Astrocyte (in vitro differentiated cells and primary cell): ENCODE measurements at places on chromosomes 7 and 10. TPM values are rescaled to one million over a fixed set of nuclear protein-coding genes. Genes with fewer than 3 reads are reported as not detected.
A peak's percentile ranks its signal among the peaks of the same experiment; 100 is the strongest.

DNA sequence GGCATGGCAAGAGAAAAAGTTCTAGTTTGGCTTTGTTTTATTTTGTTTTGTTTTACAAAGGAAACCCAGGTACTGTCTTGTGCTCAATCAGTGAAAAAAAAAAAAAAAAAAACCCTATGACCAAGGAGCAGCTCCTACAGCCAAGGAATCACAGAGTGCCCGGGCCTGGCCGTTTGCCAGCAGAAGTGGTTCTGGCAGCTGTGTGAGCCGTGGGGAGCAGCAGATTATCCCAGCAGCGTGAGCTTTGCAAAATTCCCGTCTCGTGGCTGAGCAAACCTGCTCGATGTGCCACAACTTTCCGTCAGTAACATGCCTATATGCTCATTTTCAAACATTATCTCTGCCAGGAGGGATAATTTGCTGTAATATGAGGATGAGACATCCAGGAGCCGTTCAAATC lies 293.7 kb downstream of the POU6F2 start:
- no peaks in the 10 kb centered on the region for H3K4me1 ChIP-seq
- no peaks in the 10 kb centered on the region for H3K36me3 ChIP-seq
- no peaks in the 10 kb centered on the region for H3K27me3 ChIP-seq
- H3K27ac ChIP-seq = no peak overlapping the region
- no peak for DNase-seq
- no peak overlapping the region for H3K4me3 ChIP-seq

- no peak overlapping the region for H3K4me3 ChIP-seq
- no peaks in the 10 kb centered on the region for H3K27me3 ChIP-seq
- H3K27ac ChIP-seq = peak overlapping the region; percentile 79
Observed at GRCh38 chr7:47573758-47574481, 8.0 kb downstream of the TNS3 start.

- no peaks in the 10 kb centered on the region for H3K27me3 ChIP-seq
- no peaks in the 10 kb centered on the region for H3K4me1 ChIP-seq
- no peaks in the 10 kb centered on the region for H3K36me3 ChIP-seq
Observed at GRCh38 chr10:1147810-1148209, 91.6 kb downstream of the WDR37 start.

- H3K4me3 ChIP-seq = peak overlapping the region; percentile 75
- DNase-seq = no peak
- H3K27ac ChIP-seq = peak overlapping the region; percentile 82
- H3K4me1 ChIP-seq = peaks cover 26% of the 10 kb centered on the region
Observed at GRCh38 chr10:104122225-104123107, 495 bp downstream of the SFR1 start.

DNA sequence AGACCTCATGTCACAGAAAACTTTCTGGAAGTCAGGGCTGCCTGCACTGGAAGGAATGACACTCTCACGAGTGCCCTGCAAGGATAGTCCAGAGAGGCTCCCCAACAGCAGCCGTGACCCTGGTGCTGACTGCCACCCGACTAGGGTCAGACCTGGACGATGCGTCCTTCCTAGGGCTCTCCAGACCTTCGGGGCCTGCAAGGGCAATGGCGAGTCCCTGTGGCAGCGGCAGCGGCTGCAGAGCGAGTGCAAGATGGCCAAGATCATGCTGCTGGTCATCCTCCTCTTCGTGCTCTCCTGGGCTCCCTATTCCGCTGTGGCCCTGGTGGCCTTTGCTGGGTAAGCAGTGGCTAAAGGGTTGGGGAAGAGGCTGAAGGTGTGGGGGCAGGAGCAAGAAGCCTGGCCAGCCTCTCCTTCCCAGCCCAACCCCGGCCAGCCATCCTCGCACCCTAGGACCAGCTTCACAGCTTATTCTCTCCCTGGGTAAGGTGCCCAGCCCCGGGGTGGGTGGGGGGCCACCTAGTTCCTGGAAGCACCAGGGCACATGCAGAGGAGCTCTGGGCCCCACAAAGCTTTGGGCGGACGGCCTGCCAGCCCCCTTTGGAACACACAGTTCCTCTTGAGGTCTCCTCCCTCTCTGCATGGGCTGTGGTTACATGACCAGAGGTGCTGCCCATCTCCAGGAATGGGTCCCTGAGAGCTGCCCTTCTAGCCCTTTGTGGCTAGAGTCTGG lies 5.5 kb downstream of the OPN4 start:
- no peak overlapping the region for H3K4me3 ChIP-seq
- no peak for DNase-seq
- H3K27me3 ChIP-seq = no peaks in the 10 kb centered on the region
- no peak overlapping the region for H3K27ac ChIP-seq
- no peaks in the 10 kb centered on the region for H3K4me1 ChIP-seq
- H3K36me3 ChIP-seq = no peaks in the 10 kb centered on the region

DNA sequence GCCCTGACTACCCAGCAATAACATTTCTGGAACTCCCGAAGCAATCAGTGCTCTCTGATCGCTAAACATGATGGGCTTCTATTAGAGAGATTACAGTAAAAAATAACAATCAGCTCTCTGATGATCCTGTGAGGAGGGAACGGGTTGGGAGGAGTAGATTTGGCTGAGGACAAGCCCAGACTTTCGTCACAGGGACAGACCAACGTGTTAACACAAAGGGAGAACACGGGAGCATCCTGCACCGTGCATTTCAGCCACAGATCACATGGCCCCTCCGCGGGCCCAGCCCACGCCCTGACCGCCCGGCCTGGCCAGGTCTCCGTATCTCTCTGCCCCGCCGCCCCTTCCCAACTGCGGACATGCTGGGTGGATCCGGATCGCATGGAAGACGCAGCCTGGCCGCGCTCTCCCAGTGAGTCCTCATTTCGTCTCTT lies 95.0 kb upstream of the AGBL3 start:
- no peaks in the 10 kb centered on the region for H3K27me3 ChIP-seq
- DNase-seq = peak; percentile 96
- peak overlapping the region; percentile 43 for H3K4me3 ChIP-seq
- H3K27ac ChIP-seq = peak overlapping the region; percentile 81
- peaks cover 55% of the 10 kb centered on the region for H3K4me1 ChIP-seq

DNA sequence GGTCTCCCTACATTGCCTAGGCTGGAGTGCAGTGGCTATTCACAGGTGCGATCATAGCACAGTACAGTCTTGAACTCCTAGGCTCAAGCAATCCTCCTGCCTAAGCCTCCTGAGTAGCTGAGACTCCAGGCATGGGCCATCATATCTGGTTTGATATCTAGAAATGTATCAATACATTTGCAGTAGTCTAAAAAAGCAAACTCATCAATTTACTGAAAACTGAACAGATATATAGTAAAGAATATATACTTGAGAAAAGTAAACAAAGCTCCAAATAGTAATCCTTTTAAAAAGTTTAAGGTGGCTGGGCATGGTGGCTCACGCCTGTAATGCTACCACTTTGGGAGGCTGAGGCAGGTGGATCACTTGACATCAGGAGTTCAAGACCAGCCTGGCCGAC lies 57.1 kb upstream of the KMT2C start:
- no peak overlapping the region for H3K4me3 ChIP-seq
- DNase-seq = no peak
- H3K36me3 ChIP-seq = no peaks in the 10 kb centered on the region
- no peaks in the 10 kb centered on the region for H3K27me3 ChIP-seq

DNA sequence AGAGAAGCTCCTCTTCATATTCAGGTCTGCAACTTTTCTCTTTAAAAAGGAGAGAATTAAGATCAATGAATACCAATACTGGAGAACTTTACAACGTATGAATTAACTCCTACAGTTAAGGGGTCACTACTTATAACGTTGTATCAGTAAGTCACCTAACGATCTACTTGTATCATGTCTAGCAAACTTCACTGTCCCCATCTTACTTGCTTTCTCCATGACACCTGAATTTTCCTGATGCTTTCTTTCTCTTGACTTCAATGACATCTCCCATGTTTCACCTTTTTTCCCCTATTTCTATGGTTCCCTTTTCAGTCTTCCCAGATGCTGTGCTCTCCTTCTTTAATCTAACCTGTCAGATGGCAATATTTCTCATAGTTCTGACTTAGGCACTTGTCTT lies 19.6 kb downstream of the NAMPT start:
- no peak for DNase-seq
- H3K27ac ChIP-seq = no peak overlapping the region
- no peak overlapping the region for H3K4me3 ChIP-seq

DNA sequence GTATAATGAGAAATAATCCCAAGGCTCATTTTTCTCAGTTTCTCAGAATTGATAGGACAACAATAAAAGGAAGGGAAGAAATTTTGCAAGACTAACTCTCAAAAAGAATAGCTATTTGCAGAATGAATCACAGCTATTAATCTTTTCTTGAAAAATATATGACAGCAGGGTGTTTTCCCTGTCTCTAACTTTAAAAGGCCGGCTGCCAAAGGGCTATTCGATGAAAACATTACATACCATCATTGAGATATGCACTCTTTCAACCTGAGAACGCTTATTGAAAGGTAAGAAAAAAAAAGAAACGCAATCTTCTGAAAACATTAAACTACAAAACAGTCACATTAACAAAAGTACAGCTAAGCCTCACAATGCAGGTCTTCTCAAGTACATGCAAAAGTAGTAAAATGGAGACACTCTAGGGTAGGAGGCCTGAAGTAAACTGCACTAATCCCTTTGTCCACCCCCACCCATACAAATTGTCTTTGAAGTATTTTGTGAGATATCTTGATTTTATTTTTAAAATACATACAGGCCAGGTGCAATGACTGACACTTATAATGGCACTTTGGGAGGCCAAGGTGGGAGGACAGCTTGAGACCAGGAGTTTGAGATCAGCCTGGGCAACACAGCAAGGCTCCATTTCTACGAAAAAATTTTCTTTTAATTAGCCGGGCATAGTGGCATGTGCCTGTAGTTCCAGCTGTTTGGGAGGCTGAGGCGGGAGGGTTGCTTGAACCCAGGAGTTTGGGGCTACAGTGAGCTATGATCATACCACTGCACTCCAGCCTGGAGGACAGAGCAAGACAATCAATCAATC lies 83.0 kb downstream of the PARD3 start:
- H3K27ac ChIP-seq = peak overlapping the region; percentile 69
- no peaks in the 10 kb centered on the region for H3K36me3 ChIP-seq
- H3K27me3 ChIP-seq = no peaks in the 10 kb centered on the region
- peak overlapping the region; percentile 21 for H3K4me3 ChIP-seq
- H3K4me1 ChIP-seq = peaks cover 19% of the 10 kb centered on the region
- DNase-seq = peak; percentile 76

GRCh38 chr7:55065511-55066229 lies 46.9 kb downstream of the EGFR start:
- DNase-seq = peak; percentile 90
- H3K27me3 ChIP-seq = no peaks in the 10 kb centered on the region
- H3K4me1 ChIP-seq = peaks cover 54% of the 10 kb centered on the region

DNA sequence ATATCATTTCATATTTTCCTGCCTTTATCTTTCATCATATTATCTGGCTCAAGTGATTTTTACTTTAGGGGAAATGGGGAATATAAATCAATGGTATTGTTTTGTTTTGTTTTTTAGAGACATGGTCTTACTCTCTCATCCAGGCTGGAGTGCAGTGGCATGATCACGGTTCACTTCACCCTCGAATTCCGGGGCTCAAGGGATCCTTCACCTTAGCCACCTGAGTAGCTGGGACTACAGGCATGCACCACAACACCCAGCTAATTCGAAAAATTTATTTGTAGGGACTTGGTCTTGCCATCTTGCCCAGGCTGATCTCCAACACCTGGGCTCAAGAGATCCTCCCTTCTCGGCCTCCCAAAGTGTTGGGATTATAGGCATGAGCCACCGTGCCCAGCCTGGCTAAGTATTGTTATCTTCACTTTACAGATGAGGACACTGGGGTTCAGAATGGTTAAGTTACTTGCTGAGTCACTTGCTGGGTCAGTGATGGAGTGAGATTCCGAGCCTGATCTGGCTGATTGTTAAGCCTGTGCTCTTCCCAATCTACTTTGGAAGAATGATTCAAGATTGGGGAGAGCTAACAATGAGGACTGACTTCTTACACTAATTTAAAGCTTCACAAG lies 3.7 kb upstream of the SLC16A9 start:
- H3K27me3 ChIP-seq = peaks cover 4% of the 10 kb centered on the region
- DNase-seq = no peak
- H3K27ac ChIP-seq = no peak overlapping the region
- H3K4me3 ChIP-seq = no peak overlapping the region

- peaks cover 71% of the 10 kb centered on the region for H3K4me1 ChIP-seq
- H3K27me3 ChIP-seq = no peaks in the 10 kb centered on the region
- H3K4me3 ChIP-seq = peak overlapping the region; percentile 45
- no peaks in the 10 kb centered on the region for H3K36me3 ChIP-seq
- DNase-seq = peak; percentile 97
- H3K27ac ChIP-seq = peak overlapping the region; percentile 100
Observed at GRCh38 chr7:5692112-5692844, 89.2 kb downstream of the RNF216 start.

DNA sequence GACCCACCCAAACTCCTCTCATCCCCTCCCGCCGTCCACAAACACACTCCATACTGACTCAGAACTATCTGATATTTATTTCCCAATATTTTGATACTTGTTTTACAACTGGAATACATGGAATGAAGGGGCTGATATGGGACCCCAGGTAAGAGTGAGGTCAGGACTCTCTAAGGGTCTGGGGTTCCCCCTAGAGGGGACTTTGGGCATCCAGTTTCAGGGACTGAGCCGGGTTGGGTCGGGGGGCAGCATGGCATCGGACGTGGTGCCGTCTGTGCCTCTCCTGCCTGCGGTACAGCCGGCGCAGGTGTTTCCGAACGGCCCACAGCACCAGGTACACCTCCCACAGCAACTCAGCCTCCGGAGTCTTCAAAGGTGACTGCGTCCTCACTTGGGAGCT lies 7.5 kb downstream of the SPACDR start:
- H3K4me1 ChIP-seq = no peaks in the 10 kb centered on the region
- no peak overlapping the region for H3K4me3 ChIP-seq
- H3K36me3 ChIP-seq = no peaks in the 10 kb centered on the region
- H3K27me3 ChIP-seq = no peaks in the 10 kb centered on the region
- H3K27ac ChIP-seq = no peak overlapping the region

GRCh38 chr7:66403564-66403963 lies 198.4 kb downstream of the TPST1 start:
- H3K4me3 ChIP-seq = no peak overlapping the region
- H3K4me1 ChIP-seq = peaks cover 5% of the 10 kb centered on the region
- no peaks in the 10 kb centered on the region for H3K27me3 ChIP-seq
- H3K27ac ChIP-seq = no peak overlapping the region
- no peaks in the 10 kb centered on the region for H3K36me3 ChIP-seq

- H3K27me3 ChIP-seq = no peaks in the 10 kb centered on the region
- no peak for DNase-seq
- no peak overlapping the region for H3K4me3 ChIP-seq
- no peaks in the 10 kb centered on the region for H3K36me3 ChIP-seq
- H3K4me1 ChIP-seq = no peaks in the 10 kb centered on the region
- no peak overlapping the region for H3K27ac ChIP-seq
Observed at GRCh38 chr7:148954766-148955165, 70.7 kb upstream of the EZH2 start.

The EPO gene
- not detected in 2 replicates for total RNA-seq

The DOCK1 gene
- 42.5 and 45.0 TPM in 2 replicates for total RNA-seq

The SLC16A9 gene
- total RNA-seq = 3.4 and 4.4 TPM in 2 replicates

The FAM131B gene
- total RNA-seq = 7.6 and 8.0 TPM in 2 replicates

The HOXA7 gene
- not detected in 2 replicates for total RNA-seq

The AVL9 gene
- total RNA-seq = 28.2 and 31.9 TPM in 2 replicates

The FEZF1 gene
- total RNA-seq = 0.29 and 0.61 TPM in 2 replicates

The SFRP4 gene
- total RNA-seq = 0.19 and 0.39 TPM in 2 replicates

The SDK1 gene
- total RNA-seq = 1.6 and 4.2 TPM in 2 replicates

The EN2 gene
- not detected in 2 replicates for total RNA-seq

The GBX1 gene
- total RNA-seq = not detected in 2 replicates

The NPC1L1 gene
- 0.05 and 0.07 TPM in 2 replicates for total RNA-seq

The ECHDC3 gene
- 1.9 and 2.1 TPM in 2 replicates for total RNA-seq

The CUZD1 gene
- 0.17 and 0.23 TPM in 2 replicates for total RNA-seq

The ADK gene
- 58.3 and 62.0 TPM in 2 replicates for total RNA-seq

The GPR158 gene
- 0.12 and 0.27 TPM in 2 replicates for total RNA-seq

The ACBD5 gene
- total RNA-seq = 23.8 TPM in 2 replicates

The DIP2C gene
- total RNA-seq = 27.3 and 30.1 TPM in 2 replicates

The MBLAC1 gene
- total RNA-seq = 2.3 and 2.7 TPM in 2 replicates

The EZH2 gene
- 10.9 and 13.8 TPM in 2 replicates for total RNA-seq
